CD8-positive, alpha-beta T cell (primary cell): ENCODE measurements at places on chromosomes 11 and 22.

DNA sequence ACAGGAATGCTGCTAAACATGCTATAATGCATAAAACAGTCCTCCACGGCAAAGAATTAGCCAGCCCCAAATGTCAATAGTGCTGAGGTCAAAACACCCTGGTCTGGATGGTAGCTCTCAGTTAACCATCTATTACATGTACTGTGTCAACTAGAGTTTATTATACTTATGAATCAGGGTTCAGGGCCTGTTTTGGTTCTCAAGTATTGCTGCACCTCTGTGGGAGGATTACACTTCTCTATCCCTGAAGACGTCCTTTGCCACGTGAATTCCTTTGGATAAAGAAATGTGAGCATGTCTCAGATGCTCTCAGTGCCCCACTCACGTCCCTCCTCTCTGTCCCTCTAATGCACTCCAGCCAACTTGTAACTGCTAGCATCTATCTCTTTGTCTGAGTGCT is 53.4 kb downstream of the SLC1A2 start:
- no peak for DNase-seq

DNA sequence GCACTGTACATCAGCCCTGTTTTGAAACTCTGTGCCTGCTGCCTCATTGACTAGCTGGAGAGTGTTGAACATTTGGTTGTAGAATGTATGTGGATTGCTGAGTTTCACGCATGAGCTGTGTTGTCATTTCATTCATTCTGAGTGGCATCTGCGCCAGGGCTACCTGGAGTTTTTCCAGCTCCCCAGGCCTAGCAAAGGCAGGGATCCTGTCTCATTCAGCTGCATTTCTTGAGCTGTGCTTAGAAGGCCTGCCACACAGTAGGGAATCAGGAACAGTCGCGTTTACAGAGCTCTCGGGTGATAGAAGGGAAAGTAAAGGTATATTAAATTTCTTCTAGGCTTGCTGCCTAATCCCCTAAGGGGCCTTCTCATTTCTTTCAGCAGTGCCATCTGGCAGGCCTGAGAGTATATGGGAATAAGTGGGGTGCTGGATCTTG is 44.3 kb downstream of the PTPRJ start:
- DNase-seq: no peak

- DNase-seq: no peak
Measured at GRCh38 chr22:50528682-50529415, 963 bp downstream of the TYMP start.

- DNase-seq: no peak
Measured at GRCh38 chr11:95035316-95035715, 10.3 kb downstream of the KDM4E start.

- DNase-seq: no peak
Measured at GRCh38 chr11:120574876-120575275, 63.3 kb downstream of the GRIK4 start.

- DNase-seq: no peak
Measured at GRCh38 chr22:37354261-37354660, 72.0 kb downstream of the CYTH4 start.

DNA sequence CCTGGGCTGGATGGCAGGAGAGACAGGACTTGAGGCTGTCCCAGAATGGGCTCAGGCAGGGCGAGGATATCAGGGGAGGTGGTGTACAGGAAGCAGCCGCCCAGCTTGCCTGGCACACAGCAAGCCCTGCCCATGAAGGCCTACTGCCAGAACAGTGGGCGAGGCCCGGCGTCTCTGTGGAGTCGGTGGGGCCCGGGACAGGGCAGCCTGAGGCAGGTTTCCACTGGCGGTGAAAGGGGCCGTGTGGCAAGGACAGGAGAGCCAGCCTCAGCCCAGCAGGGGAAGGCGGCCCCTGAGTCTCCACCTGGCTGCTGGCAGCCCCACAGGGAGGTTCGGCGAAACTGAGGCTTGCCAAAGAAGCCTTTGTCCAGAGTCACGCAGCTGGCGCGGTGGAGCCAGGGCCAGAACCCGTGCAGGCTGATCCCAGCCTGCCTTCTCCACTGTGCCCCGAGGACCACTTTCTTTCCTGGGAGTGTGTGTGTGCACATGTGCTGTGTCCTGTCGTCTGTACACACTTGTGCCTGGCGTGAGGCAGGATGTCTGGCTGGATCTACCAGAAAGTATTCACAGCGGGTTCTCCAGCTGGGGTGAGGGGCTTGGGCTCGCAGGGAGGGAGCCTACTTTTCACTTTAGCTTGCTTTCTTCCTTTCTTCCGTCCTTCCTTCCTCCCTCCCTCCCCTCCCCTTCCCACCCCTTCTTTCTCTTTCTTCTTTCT is 1.2 kb downstream of the TSPO start:
- DNase-seq: peak; percentile 74

- no peak for DNase-seq
Measured at GRCh38 chr11:19597206-19597605, 115.4 kb upstream of the NAV2 start.

DNA sequence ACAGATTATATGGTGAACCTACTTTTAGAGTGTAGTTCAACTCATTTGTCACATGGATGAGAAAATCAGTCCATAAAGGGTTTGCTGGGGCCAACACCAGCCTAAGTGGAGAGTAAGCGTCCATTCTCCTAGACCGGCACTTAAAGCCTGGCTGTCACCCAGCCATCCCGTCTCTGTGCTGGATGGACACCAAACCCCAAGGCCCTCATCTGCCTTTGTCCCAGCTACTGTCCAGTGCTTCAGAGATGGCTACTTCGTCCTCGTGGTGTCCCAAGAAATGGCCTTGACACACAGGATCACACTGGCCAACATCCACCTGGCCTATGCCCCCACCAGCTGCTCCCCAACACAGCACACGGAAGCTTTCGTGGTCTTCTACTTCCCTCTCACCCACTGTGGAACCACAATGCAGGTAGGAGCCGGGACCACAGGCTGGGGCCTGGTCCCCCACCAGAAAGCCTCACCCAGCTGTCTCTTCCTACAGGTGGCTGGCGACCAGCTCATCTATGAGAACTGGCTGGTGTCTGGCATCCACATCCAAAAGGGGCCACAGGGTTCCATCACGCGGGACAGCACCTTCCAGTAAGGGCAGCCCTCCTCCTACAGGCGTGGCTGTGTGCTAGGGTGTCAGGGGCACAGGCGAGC is 3.5 kb downstream of the ZP1 start:
- no peak for DNase-seq

DNA sequence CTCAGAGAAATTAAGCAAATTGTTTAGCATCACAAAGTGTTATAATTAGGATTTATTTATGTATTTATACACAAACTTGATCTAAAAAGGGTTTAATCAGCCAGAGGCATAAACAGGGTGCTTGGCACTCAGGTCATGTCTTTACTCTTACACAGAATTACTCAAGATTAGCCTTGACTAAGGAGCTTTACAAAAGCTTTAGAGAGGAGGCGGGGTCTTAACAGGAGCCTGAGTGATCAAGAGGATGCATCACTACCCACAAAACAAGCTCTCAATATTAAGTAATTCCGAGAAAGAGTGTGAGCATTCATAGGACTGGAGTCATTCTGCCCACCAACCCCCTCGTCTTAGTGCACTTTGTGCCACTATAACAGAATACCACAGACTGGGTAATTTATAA is 103.0 kb downstream of the SPATA19 start:
- DNase-seq: no peak

GRCh38 chr11:128219731-128220120 is 367.6 kb downstream of the ETS1 start:
- no peak for DNase-seq

DNA sequence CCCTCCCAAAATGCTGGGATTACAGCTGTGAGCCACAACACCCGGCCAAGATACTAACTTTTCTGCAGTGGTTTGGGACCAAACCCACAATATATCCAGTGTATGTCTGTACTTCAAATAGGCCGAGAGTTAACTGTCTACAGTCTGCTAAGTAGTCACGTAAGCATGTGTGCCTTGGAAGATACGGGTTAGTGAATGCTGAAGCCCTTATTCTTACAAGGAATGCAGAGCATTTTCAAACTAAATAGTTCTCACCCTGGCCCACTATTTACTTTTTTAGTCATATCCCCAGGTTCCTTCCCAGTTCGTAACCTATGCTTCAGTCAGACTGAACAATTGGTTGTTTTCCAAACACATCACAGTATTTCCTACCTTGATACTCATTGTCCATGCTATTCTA is 176.0 kb downstream of the WNT11 start:
- DNase-seq: no peak

- DNase-seq: no peak
Measured at GRCh38 chr22:20758688-20759087, 15.2 kb upstream of the SERPIND1 start.

DNA sequence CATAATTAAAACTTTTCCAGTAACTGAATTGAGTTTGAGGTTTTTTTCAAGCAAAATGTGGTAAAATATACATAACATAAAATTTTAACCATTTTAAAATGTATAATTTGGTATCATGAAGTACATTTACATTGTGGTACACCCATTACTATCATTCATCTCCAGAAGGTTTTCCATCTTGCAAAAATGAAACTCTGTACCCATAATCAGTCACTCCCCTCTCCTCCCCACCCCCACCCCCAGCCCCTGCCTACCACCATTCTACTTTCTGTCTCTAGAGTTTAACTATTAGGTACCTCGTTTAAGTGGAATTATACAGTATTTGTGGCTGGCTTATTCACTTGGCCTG is 63.7 kb downstream of the MICAL2 start:
- DNase-seq: no peak

DNA sequence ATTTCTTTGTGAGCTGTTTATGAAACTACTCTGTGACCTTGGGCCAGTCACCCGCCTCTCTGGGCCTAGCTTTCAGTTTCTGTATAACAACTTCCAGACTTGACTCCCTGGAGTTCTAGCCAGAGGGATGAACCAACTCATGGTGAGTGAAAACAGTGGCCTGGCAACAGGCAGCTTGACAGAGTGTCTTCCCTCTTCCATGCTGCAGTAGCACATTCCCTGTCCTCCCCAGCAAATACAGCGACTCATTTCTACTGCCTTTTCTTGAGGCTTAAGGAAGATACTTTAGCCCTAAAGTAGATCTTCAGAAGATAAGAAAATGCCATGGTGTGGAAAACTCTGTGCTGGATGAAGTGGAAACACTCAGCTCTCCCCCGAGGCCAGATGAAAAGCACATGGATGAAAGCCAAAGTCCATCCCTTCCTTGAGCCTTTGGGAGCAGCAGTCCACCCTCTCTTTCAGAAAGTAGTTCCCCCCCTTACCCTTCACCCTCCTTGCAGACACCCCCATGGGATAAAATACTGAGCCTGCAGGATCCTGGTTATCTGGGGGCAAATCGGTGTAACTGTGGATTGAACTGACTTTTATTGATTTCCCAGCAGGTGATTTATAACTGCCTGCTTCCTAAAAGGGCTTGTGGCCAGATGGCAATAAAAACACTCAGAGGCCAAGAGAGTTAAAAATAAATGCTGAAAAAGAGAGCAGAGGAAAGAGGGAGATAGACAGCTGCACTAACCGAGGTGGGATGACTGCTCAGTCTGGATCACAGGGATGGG is 24.1 kb downstream of the IRAG1 start:
- no peak for DNase-seq

GRCh38 chr22:21041937-21042336 is 3.8 kb upstream of the LRRC74B start:
- no peak for DNase-seq

- DNase-seq: no peak
Measured at GRCh38 chr11:46366260-46366659, 15.2 kb upstream of the MDK start.

- no peak for DNase-seq
Measured at GRCh38 chr11:117860139-117860538, 16.3 kb downstream of the FXYD6 start.

DNA sequence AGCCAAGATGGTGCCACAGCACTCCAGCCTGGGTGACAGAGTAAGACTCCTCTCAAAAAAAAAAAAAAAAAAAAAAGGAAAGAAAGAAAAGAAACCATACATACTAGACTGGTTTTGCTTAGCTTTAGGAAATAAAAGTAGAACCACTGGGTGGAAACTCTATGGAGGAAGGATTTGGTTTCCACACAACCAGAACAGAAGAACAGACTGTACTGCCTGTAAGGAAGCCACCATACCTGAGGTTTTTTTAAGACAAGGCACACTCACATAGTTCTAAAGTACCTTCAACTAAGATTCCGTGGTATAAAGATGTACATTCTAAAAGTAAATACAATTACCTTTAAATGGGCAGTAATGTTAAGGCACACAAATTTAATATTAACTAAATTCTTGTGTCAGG is 58.6 kb downstream of the NUP98 start:
- no peak for DNase-seq

DNA sequence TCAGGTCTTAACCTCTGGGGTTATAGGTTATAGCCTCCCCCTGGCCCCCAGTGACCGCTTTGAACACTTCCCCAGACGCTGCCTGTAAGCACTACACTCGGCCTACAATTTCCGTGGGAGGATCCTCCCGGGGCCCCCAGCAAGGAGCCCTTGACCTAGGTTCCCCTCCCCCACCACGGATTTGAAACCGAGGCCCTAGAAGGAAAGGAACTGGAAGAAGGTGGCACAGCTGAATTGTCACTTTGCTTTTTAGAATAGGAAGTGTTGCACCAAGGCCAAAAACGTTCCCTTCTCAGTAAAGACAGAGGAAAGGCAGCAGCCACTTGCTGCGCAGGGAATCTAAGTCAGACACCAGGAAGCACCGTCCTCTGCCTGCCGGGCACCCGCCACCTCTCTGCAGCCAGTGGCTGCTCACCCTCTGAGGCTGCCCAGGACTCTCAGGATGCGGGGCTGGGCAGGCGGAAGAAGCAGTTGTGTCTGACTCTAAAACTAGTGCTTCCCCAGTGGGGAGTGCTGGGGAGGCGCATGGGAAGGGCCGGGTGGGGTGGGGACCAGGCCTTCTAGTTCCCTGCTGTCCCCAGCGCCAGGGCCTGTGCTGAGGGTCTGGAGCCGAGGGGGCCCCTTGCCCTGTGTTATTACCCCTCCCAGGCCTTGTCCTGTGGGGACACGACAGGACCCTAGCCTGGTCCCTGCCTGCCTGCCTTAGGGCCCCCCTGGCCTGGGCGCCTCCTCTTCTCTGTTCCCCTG is 7.9 kb upstream of the FLRT1 start:
- DNase-seq: no peak

- no peak for DNase-seq
Measured at GRCh38 chr22:37981282-37982011, 2.9 kb downstream of the SOX10 start.
